ENCODE measurements at places on chromosomes 5 and 9.

DNA sequence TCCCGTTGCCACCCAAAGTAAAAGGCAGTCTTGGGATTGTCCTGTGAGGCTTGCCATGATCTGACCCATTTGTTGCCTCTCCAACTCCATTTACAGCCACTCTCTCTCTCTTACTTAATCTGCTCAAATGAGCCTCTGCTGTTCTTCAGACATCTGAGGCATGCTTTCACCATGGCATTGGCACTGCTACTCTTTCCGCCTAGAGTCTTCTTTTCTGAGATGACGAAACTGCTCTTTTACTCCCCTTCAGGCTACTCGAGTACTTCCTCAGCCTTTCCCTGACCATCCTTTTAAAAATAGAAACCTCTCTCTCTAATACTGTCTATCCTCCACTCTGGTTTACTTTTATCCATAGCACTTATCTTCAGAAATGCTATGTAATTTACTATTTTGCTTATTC, 9.0 kb downstream of the FOCAD start:
- no peak for DNase-seq

DNA sequence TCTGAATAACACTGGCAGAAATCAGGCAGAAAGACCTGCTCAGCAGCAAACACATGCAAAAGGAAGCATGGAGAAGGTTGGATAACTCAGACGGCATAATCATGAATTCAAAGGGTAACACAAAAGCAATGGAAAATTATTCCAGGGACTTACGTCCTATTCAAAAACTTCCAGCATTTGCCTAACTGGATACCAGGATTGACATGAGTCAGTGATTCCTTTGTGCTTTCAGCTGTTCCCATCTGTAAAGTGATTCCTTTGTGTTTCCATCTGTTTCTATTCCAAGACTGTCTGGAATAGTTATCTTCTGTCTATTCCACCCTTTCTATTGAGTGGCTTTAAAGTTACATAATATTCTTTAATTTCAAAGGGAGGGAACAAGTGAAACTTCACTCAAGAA, 1361.7 kb upstream of the CDH9 start:
- no peak for DNase-seq

DNA sequence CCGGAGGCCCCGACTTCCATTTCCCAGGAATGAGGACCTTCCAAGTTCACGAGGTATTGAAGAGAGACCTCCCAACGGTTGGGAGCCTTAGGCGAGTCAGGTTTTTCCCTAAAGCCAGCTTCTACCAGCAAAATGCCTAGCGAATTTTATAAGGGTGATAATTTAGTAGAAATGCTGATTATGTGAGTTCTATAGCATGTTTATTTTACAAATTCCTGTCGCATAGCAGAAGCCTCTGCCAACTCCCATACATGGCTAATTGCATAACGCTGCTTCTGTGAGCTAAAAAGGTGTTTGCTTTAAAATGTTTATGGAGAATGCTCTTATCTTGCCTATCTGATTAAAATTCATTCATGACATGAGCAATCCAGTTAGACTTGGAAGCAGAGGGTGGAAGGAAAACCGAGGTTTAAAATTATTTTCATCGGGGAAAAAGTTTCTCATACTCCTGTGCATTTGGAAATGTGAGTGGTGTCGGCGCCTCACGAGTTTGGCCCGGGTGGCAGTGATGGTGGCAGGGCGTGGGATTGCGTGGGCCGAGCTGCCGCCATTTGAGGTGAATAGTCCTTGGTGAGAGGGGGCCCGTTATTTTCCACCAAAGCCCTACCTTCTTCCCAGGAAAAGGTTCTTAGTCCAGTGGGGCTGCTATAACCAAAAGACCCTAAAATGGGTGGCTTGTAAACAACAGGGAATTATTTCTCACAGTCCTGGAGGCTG, 104.4 kb upstream of the FCN2 start:
- DNase-seq = no peak

DNA sequence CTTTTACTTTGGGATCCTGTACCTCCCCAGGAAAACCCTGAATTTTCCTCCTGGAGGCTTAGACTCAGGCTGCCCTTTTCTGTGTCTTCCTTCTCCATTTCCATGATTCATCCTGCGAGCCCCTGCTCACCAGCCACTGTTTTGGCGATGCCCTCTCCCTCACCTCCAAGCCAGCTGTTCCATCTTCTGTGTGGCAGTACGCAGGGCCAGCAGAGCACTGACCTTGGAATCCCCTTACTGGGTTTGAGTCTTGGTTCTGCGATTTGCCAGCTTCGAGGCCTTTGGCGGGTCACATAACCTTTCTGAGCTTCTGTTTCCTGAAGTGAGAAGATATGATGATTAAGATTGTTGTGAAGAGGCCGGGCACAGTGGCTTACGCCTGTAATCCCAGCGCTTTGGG, 7.2 kb downstream of the PPARGC1B start:
- no peak for DNase-seq

DNA sequence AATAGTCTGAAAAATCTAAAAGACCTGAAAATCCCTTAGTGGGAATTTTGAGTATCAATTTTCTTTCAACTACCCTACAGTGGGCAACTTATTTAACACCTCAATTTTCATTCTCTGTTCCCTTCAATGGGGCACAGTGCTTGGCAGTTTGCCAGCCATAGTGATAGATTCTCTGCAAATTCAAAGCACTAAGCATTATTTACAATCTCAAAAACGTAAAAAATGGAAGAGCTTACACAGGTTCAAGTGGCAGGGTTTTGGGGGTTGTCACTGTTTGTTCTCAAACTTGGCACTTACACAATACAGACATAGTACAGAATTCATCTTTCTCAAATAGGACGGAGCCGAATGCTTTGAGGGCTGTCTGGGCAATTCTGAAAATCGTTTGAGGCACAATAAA, 515.0 kb downstream of the EFNA5 start:
- DNase-seq = no peak

DNA sequence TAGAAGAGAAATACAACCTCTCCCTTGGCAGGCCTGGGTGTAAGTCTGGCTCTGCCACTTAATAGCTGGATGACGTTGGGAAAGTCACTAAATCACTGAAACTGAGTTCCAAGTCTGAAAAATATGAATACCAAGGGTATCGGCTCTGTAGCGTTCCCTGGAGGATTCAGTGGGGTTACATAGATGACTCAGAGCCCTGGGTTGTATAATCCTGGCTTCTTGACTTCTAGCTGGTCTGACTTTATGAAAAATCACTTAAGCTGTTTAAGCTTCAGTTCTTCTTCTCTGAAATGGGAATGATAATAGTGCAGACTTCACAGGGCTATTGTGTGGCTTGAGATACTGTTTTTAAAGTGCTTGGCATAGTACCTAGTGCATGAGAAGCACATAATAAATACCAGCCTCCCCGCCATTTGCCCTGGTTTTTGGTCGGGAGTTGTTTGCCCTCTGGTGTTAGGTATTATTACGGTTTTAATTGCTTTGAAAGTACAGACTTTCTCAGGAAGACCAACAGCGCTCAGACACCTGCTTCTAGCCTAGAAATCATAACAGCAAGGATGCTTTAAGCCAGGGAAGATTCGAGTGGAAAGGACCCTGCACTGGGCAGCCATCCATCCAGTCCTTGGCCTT, 43.0 kb downstream of the CYFIP2 start:
- DNase-seq = peak; percentile 27

GRCh38 chr5:10056228-10056760, 193.4 kb downstream of the ATPSCKMT start:
- DNase-seq = no peak

DNA sequence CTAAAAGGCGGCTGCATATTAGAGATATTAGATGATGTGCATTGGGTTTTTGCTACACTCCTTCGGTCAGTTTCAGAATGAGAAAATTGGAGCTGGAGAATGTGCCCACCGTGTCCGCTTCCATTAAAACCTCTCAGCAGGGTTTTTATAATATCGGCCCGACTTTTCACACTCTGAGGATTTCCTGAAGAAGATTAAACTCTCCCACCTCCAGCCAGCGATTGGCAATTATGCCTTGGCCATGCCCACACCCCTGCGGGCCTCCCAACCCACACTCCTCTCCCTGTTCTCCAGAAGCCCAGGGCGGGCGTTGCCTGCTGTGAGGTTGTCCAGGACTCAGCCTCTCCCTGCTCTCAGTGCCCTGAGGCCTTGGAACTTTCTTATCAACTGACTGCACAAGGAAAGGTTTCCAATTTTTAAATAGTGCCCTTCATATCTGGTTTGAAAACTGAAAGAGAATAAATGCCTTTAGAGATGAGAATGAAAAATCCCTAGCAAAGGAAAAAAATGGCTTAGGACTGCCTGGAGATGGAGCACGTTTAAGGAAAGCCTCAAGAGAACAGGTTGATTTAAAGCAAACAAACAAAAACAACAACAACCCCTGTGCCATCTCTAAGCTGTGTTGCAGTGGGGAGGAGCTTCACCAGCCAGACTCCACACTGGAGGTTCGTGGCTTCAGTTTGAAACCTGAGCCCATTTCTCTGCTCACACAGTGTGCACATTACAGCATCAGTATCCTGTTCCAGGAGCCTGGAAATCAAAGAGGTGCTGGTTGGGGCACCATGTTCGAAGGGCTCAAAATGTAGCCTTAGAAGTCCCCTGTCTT, 292.9 kb downstream of the NSG2 start:
- no peak for DNase-seq

DNA sequence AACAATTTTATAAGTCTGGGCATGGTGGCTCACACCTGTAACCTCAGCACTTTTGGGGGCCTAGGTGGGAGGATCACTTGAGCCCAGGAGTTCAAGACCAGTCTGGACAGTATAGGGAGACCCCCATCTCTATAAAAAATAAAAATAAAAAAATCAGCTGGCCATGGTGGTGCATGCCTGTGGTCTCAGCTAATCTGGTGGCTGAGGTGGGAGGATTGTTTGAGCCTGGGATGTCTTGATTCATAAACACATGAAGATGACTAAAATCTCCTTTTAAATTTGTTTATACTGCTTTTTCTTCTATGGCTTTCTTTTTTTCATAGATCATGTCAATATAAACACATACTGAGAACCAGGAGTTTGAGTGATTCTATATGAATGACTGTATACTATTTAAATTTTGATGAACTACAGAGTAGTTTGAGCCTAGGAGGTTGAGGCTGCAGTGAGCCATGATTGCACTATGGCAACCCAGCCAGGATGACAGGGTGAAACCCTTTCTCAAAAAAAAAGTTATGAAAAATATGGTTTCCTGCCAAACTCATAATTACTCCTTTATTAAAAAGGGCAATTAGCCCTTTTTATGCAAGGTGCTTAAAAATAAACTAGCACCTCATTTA, 14.2 kb downstream of the RIC1 start:
- DNase-seq = no peak
